ENCODE measurements at places on chromosomes 1 and 21. TPM values are rescaled to one million over a fixed set of nuclear protein-coding genes. Genes with fewer than 3 reads are reported as not detected.

- ATAC-seq: no peak
Observed at GRCh38 chr1:114154146-114154962, 685 bp upstream of the SYT6 start.

DNA sequence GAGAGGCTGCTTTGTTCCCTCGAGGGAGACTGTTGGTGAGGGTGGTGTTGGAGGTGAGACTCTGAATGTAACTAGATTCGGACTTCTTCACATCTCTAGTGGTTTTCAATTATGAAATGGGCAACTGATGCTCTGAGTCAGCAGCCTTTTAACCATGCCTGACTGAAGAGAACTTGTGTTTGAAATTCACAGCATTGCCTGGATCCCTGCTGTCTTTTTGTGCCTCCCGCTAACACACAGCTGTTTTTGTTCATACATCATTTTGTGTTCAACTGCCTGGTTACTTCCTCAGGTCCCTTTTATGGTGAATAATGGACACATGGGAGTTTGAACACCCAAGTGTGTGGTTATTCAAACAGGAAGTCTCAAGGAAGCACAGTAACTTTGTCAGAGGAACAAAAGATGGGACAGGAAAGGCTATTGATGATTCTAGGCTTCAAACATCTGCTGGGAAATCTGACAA is 16.8 kb downstream of the LAMC1 start:
- ATAC-seq: no peak

GRCh38 chr1:119160866-119161265 is 20.4 kb upstream of the WARS2 start:
- ATAC-seq: peak; percentile 61

DNA sequence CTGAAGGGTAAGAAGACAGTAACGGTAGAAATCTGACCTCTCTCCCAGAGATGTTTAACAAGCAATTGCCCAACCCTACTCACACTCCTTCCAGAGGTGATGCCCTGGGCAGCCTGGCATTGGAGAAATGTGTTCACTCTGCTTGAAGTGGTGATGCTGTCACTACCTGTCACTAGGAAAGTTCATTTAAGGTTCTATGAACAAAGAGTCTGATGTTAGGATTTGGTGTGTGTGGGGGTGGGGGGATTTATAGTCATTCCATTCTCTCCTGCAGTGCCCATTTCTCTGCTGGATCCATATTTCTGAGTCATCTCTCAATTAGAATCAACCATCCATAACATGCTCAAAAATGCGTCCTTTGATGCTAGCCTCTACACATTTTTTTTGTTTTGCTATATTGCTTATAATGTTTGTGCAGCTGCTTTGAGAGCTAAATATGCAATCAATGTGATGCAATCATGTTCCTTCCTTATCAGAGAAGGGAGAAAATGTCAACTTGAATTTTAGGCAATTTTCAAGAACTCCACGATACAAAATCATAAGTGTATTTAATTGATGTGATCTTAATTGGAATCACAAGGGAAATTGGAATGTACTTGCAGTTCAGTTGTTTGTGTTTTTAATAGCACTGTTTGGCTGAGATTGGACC is 173.9 kb downstream of the DUSP10 start:
- no peak for ATAC-seq

DNA sequence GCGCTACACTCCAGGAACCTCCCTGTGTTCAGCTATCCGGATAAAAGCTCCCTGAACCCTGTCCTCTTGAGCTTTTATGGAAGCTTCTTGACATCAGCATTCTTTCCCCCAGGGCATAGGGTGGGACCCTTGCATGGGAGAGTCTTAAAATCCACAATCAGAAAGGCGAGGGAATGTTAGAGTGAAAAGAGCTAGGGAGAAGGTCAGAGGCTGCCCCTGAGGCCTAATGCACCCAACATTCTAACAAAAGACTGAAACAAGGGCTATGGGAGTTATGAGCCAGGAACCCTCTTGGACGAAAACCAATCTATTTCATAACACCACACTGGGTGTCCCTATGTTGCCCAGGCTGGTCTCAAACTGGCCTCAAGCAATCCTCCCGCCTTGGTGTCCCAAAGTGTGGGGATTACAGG is 36.7 kb downstream of the NEK2 start:
- no peak for ATAC-seq

- ATAC-seq: no peak
Observed at GRCh38 chr1:226711976-226712741, 26.9 kb downstream of the ITPKB start.

- ATAC-seq: no peak
Observed at GRCh38 chr21:17673261-17674020, 60.7 kb upstream of the BTG3 start.

- no peak for ATAC-seq
Observed at GRCh38 chr1:246304484-246305259, 202.4 kb downstream of the SMYD3 start.

DNA sequence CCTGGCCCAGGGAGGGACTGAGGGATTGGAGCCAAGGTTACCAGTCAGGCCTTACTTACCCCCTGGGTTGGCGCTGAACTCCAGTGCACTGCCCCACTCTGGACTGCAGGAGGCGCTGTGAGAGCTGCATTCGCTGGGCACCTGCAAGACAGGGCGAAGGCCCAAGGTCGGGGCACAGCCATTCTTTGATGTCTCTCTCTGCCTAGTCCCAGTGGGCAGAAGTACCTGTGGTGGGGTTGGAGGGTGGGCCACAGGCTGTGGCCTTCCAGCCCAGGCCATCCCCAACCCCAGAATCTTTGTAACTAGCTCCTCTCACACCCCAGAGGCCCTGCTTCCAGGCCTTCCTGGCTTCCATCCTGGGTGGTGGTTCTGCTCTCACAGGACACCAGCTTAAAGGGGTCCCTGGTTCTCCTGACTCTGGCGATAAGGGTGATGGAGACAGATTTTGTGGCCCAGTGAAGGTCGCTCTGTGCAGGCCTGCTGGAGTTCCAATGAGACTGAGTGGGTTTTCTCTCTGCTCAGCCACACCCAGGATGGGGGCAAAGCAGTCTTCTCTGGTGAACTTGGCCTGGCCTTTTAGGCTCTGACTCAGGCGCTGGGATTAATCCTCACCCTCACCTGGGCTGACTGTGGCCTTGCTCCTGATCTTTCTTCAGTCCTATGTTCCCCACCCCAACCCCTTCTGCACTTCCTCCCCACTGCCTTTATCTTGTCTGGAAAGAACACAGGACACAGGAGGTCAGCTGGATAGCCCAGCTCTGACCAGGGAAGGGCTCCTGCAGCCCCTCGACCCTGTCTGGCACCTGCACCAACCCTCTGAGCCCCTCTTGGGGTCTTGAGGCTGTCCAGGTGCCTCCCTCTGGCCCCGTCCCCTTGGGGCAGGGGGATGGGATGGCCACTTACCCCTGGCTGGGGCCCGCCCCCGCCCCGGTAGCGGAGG is 954 bp downstream of the MYOG start:
- no peak for ATAC-seq

- ATAC-seq: no peak
Observed at GRCh38 chr1:61956016-61956645, 213.9 kb downstream of the PATJ start.

GRCh38 chr1:22736501-22737080 is 26.0 kb downstream of the EPHB2 start:
- ATAC-seq: no peak

DNA sequence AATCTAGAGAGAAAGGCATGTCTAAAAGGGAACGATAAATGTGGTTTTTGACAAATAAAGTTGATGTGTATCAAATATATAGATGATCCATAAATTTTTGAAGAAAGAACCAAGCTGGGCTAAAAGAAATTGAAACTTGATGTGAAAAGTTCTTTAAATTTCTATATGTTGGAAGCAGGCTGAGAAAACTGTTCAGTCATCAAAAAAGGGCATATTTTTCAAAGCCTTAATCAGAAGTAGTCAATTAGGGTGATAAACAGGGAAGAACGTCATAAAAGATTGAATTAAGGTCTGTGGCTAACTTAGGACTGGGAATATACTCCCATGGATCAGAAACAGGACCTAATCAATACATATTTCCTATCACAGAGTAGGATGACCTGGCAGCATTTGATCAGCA is 211.4 kb upstream of the ZRANB2 start:
- no peak for ATAC-seq

GRCh38 chr1:42340093-42340492 is 5.1 kb upstream of the FOXJ3 start:
- ATAC-seq: no peak

DNA sequence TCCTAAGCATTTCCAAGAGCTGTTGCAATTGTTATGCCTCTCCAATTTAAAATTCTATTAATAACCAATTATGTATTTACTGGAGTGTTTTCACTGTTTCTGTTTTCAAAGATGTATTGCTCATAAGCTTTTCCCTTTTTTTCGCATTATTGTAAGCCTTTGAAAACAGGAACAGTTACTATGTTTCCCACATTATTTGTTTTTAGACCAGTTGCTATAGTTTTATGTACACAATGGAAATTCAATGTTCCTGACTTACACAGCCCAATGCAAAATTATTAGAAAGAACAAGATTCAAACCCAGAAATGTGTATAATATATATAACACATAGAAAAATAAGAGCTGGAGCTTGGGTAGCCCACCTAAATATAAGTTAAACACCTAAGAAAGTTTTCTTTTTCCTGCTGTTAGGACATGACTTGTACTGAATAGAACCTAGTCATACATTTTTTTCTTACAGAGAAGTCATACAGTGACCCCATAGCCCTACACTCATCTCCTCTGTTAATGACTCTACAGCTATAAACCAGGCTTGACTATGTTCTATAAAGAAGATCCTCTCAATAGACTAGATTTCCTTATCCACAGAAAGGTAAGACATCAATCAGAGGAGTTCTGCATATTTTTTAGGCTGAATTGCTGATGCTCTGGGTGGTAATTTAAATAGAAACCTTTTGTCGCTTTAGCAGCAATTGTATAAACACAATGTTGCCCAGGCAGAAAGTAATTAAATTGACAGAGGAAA is 299.6 kb downstream of the USH2A start:
- no peak for ATAC-seq

DNA sequence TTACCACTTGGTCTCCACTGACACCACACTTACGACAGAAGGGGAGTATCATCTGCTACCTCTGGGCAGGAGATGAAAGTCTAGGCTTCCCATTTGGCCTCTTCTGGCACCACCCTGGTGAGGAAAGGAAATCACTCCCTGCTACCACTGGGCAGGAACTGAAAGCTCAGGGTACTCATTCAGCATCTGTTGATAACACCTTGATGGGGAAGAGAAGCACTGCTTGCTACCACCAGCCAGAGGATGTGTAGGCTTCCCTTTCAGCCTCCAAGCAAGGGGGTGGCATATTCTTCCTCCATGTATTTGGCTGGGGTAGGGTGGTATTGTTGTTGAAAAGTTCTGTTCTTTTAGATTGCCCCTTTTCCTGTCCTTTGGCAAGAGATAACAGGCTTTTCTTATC is 115.0 kb downstream of the ACBD6 start:
- ATAC-seq: no peak

GRCh38 chr1:28259934-28260802 is 850 bp downstream of the SESN2 start:
- peak; percentile 76 for ATAC-seq

DNA sequence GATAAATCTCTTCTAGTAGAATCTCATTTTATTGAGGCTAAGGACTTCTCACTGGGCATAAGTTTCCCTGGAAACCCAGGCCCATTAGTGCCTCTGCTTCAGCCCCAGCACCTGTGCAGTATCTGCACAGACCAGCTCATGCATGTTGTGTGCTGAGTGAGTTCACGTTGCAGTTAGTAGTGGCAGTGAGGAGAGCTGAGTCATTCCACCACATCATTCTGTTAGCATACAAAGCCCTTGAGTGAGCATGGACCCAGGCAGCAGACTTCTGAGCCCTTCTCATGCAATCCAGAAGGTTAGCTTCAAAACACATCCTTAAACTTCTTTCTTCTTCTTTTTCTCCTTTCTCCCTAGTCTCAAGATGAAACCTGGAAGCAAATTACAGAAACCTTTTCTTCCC is 45.8 kb upstream of the NTPCR start:
- ATAC-seq: no peak

DNA sequence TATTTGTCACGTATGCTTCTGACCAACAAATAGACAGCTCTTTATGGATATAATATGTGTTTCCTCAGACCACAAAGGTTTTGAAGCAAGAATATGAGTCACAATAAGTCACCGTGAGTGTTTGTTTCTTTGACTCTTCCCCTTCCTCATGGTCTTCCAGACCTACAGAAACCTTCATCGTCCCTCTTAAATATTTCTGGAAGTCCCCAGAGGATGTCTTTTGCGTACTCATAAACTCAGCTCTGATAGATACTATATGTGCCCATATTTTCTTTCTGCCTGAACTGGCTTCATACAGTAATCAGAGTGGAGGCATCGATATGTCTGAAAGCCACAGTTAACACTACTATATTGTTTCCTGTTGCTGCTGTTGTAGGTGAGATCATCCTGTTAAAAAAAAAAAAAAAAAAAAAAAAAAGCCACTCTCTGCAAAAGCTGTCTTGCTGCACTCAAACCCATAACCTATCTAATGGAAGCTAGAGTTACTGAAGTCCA is 38.4 kb downstream of the ADAMTS1 start:
- ATAC-seq: no peak

- ATAC-seq: peak; percentile 89
Observed at GRCh38 chr1:50332941-50333594, 90.2 kb downstream of the DMRTA2 start.

DNA sequence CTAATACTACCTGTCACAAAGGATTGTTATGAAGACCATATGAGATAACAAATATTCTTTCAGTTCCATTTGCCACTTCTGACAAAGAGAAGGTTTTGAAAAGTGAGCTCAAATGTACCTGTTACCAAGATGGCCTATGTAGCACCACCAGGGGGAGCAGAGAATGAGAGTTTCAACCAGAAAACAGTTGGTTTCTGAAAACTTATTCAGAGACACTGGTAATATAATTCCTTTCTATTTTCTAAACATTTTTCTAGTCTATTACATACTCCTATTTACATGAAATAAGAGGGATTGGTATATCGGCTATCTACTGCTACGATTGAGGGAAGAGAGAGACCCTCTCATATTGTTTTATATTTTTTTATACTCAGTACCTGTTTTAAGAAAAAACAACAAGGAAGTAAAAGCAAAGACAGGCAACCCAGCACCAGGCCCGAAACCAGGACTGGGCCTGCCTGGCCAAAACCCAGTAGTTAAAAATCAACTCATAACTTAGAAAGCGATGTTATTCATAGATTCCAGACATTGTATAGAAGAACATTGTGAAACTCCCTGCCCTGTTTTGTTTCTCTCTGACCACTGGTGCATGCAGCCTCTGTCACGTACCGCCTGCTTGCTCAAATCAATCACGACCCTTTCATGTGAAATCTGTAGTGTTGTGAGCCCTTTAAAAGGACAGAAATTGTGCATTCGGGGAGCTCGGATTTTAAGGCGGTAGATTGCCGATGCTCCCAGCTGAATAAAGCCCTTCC is 48.3 kb downstream of the IL23R start:
- no peak for ATAC-seq

The S100A7A gene
- not detected for total RNA-seq

The RNU1-1 gene
- under 0.01 TPM for total RNA-seq

The ADAMTS5 gene
- total RNA-seq: 26.7 TPM

The KRTAP19-3 gene
- total RNA-seq: not detected

The TNFRSF8 gene
- 4.2 TPM for total RNA-seq

The TMEM81 gene
- total RNA-seq: 4.5 TPM

The CCDC27 gene
- total RNA-seq: not detected

The SPRR1B gene
- 30.0 TPM for total RNA-seq

All from gastroesophageal sphincter (tissue), 4 donors.